ENCODE measurements at places on chromosomes 7 and 10. TPM values are rescaled to one million over a fixed set of nuclear protein-coding genes. Genes with fewer than 3 reads are reported as not detected.

The CCDC172 gene
- polyA plus RNA-seq = not detected

- DNase-seq = peak; percentile 12
These were observed 78.3 kb upstream of the SLC26A5 start for GRCh38 chr7:103524042-103524907.

DNA sequence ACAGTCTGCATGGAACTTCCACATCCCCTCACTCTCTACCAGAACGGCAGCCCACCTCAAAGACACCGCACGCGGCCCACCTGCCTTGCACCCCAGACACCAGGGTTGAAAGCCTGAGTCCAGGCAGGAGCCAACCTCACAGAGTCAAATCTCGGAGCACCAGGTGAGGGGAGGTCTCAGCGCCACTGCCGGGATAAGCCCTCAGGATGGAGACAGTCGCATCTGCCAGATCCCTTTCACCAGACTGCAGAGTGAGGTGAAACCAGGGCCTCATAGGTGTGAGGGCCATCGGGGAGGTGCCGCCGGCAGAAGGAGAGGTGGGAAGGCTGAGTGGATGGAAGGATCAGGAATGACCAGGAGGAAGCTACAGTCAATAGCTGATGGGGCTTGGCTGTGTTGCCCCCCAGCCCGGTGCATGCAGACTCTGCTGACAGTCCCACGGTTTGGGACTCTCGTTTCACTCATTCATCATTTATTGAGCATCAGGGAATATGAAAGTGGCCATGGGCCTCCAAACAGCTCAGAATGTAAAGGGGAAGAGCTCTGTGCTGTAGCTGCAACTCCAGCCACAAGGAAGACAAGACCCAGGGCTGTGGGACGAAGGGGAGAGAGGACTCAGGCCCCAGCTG, 315.0 kb downstream of the PTPRN2 start:
- DNase-seq = no peak

DNA sequence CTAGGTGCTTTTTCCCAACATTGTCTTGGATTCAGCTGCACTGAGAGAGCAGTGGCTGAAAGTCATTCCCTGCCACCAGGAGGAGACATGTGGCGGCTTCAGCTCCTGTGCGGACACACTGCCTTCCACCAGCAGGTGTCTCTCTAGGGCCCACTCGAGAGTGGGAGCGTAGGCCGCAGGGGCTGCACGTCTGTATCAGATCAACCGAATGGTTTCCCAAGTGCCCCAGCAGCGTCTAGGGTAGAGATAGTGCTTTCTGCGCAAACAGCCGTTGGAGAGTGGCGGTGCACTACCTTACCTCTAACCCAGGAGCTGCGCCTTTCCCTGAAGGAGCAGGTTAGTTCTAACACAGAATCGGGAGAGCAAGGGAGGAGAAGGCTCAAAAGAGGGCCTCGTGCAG, 31.7 kb downstream of the PAPOLB start:
- DNase-seq = no peak

The TRIM74 gene
- polyA plus RNA-seq = 3.5 TPM

DNA sequence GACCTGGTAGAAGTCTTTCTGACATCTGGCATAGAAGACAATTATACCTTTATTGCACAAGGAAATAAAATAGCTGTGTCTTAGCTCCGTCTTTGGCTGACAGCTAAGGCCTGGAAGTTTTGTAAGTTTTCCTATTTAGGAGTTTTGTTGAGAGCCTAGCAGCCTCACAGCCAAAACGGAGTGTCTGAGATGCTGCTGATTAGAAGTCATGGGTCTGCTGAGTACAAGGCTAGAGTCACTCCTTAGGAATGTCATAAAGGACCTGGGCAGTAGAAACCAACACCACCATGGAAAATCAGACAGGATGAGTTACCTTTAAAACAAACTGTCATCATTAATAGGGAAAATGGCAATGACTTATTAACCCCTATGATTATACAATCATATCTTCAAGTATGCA, 442.5 kb downstream of the KCNMA1 start:
- no peak for DNase-seq

- no peak for DNase-seq
These were observed 2.3 kb upstream of the SLC29A3 start for GRCh38 chr10:71316786-71317160.

GRCh38 chr7:34939175-34939574, 98.1 kb downstream of the DPY19L1 start:
- DNase-seq = no peak

The ABCA13 gene
- polyA plus RNA-seq = 1.0 TPM

DNA sequence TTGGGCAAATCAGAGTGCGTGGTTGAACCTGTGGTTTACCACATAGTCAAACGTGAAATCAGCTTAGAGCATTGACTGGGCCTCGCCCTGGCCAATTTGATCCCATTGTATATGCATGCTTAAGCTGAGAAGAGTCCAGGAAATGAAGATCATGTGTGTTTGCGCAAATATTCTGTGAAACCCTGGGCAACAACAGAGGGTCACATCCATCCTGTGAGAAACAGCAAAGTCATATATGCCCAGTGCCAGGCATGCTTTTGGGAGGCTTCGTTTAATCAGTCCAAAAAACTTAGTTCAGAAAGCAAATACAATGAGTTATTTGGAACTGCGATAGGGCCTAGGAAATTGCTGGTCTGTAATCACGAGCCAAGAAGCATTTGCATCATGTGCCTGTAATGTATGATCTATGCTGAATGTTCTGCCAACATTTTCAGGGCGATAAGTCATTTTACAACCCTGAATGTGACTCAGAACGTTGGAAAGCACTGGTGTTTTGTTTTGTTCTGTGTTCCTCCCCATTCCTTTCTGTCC, 412.1 kb upstream of the CELF2 start:
- no peak for DNase-seq

DNA sequence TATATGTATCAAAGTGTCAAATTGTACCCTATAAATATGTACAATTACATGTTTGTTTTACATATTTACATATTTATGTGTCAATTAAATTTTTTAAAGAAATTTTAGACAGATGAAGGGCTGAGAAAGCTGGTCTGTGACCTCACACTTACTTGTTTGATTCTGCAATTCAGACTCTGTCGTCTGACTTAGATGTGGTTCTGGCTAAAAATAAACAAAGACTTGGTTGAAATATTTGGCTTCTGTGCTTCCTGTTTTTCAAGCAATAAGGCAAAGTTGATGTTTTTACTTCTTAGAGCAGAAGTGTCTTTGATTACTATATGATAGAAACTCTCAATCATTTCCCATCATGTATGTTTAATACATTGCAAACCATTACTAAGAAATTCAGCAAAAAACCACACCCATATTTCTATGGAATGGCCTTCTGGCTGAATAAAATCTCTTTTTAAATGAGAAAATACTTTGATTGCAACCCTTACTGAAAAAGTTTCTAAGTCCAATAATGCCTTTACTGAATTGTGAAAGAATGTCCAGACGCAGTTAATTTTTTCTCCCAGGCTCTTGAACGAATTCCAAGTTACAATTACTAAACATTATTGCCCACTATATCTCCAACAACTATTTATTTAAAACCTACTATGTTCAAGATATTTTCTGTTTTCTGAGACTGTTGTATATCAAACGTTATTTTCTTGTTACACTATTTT, 59.5 kb upstream of the PRKG1 start:
- DNase-seq = no peak

DNA sequence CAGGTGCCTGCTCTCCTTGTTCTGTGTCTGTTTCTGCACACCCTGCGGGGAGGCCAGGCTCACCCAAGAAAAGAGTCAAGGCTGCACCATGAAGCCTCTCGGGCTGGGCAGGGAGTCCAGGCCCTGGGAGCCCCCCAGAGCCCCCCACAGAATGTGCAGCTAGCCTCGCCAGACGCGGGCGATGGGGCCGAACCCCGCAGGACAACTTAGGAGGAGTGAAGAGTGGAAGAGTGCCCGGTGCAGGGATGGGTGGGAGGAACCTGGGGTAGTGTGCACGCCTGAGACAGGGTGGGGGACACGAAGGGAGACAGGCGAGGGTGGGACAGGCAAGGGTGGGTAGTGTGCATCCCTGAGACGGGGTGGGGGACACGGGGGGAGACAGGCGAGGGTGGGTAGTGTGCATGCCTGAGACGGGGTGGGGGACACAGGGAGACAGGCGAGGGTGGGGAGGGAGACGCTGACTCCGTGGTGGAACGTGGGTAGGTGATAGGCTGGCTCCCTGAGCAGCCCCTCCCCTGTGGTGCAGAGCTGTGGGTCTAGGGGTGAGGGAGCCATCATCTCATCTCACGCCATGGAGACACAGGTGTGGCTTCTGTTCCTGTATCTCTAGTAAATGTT, 615.4 kb downstream of the DNAJB6 start:
- no peak for DNase-seq

DNA sequence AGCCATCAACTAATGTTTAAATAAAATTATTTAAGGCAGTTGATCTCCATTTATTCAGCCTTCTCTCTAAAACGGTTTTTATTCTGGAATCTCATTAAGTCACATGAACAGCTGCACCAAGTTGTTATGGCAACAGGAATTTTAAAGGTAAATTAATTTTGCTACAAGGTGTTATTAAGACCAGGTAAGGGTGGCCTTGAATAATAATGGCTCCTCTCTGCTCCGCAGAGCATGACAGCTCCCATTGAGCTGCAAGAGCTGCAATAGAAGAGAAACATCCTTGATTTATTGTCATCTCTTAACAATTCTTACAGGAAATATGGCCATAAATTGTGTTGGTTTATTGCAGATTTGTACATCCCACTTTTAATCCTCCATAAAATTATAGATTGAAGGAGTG, 165.8 kb downstream of the KLF6 start:
- no peak for DNase-seq

The FXYD4 gene
- 0.41 TPM for polyA plus RNA-seq

- DNase-seq = no peak
These were observed 203.6 kb downstream of the VTI1A start for GRCh38 chr10:112650588-112651030.

DNA sequence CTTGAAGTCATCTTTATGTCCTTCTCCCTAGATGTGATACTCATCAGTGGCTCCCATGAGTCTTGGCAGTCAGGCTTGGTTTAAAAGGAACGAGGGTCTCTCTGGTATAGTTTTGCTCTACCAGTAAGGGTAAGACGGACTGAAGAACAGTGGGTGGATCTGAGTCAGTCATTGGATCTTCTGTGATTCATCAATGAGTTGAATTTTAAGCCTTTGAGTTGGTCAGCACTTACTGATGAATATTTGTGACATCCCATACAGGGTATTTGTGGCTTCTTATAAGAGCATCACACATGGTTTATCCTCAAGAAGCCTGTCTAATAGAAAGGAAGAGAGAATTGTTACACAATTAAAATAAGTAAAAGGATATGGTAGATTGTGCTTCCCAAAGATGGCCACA, 87.3 kb upstream of the NAMPT start:
- no peak for DNase-seq

DNA sequence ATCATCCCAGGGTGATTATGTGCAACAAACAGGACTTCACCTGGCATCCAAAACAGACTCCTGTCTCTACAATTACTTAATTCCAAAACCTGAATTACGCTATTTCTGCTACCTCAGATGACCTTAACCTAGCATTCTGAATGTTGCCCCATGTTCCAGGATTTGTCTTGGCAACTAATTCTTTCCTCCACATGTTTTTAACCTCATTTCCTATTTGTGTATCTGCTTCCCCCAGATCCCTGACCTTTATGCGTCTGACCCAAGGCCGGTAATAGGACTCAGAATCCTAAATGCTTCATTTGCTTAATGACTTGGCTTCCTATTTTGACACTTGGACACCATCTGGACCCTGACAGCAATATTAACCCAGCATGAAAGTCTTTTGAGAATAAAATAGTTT, 8.7 kb upstream of the ING3 start:
- no peak for DNase-seq

The CYP2E1 gene
- 2.3 TPM for polyA plus RNA-seq

DNA sequence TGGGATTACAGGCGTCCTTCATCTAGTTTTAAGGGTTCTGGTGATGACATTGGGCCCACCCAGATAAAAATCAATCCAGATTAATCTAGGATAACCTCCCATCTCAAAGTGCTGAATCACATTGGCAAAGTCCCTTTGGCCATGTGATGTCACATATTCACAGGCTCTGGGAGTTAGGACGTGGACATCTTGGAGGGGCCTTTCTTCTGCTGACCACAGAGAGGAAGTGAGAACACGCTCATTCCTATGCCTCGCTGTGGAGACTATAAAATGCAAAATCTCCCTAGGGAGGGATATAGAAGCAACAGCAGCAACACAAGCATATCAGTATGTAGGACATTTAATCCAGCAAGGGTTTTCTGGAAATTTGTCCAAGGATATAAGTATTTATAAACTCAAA, 266.0 kb upstream of the PITRM1 start:
- DNase-seq = no peak

DNA sequence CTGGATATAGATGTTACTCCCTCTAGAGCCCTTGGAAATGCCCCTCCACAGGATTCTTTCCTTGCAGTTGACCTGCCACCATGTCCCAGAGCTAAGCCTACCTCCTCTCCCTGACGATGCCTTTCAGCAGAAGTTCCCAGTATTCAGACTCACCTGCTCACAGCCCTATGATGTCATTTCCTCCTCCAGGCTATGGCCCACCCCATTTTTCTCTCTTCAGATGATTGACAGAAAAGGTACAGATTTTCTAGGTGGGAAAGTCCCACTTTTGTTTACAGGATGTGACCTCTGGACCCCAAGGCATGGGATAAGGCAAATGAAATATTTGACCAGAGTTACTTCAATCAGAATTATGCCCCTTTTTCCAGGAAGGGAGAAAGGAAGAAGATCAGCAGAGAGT, 280.2 kb upstream of the PHYHIPL start:
- no peak for DNase-seq

DNA sequence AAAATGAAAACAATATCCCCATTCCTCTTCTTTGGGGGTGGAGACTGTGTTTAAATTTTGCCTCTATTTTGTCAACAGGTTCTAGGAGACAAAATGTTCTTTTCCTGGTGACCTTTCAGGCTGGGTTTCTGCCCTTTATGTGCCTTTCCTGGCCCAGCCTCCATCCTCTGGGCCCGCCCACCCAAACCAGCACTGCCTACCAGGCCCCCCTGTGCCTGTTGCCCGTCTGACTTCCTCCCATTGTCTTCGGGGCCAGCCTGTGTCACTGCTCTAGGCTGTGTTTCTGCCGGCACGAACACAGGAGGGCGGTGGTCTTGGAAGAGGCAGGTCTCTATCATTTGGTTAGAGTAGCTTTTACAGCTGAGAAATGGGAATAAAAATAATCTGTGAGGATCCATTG, 13.9 kb downstream of the TSPAN14 start:
- DNase-seq = no peak

The MMP21 gene
- polyA plus RNA-seq = 0.17 TPM

The VSTM2A gene
- 2.5 TPM for polyA plus RNA-seq

DNA sequence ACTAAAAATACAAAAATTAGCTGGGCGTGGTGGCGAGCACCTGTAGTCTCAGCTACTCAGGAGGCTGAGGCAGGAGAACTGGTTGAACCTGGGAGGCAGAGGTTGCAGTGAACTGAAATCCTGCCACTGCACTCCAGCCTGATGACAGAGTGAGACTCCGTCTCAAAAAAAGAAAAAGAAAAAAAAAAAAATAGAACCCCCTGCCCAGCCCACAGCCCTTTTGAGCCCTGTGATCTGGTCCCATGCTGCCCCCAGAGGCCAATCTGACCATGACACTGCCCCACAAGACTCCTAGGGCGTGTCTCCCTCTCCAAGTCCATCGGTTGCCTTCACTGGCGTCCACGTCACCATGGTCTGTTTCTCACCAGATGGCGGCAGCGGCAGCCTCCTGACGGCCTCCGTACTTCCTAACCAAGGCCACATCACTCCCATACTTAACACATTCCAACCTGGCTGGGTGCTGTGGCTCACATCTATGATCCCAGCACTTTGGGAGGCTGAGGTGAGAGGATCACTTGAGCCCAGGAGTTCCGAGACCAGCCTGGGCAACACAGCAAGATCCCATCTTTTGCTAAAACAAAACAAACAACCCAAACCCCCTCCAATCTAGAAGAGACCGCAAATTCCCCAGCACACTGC, 18.0 kb downstream of the STX1A start:
- no peak for DNase-seq

The INSYN2A gene
- 7.6 TPM for polyA plus RNA-seq

Measured in left renal cortex interstitium (tissue), 4 donors.